ENCODE measurements at places on chromosomes 2 and 18. TPM values are rescaled to one million over a fixed set of nuclear protein-coding genes. Genes with fewer than 3 reads are reported as not detected.

CCDC74A gene
- total RNA-seq: 4.7 TPM

- DNase-seq: peak; percentile 71
Measured at GRCh38 chr2:18440141-18440661, 120.3 kb downstream of the RDH14 start.

GRCh38 chr2:207254591-207255464 is 89.1 kb upstream of the KLF7 start:
- DNase-seq: peak; percentile 67

GRCh38 chr18:56358608-56359280 is 279.6 kb downstream of the TXNL1 start:
- no peak for DNase-seq

DNA sequence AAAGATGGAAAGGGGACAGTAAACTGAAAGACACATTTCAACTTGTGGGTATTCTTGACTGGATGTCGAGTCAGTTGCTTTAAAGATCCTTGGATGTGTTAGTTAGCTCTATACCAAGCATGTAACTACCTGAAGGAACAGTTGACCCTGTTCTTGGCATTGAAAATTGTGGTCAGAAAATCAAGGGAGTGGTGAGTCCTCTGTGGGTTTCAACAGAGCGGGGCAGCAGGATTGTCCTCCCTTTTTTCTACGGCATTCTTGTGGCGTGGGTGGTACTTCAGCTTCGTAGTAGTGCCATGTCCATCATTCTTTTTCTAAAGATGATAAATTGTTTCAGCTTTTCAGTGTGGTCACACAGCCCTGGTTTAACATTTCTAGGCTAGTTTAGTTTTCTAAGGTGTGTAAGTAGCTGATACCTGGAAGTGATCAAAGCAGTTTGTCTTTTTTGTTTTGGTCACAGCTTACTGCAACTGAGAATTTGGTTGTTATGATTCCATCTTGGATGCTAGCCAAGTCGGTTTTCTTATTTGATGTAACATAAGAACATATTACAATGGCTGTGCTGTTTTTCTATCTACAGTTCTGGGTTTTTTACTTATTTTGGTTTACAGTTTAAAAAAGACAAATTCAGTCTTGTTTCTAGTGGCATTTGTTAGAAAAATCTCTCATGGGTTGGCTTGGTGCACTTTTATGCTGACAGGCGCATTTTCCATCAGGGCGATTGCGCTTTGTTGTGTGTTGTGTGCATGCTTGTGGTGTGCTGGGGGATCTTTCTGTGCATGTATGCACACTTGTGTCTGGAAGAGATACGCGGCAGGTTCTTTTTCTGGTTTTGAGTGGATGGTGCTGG is 84.7 kb downstream of the ZNF407 start:
- DNase-seq: no peak

SOX11 gene
- under 0.01 TPM for total RNA-seq

ABCG5 gene
- total RNA-seq: not detected

LYPD6B gene
- 3.0 TPM for total RNA-seq

GRCh38 chr2:174263997-174264396 is 15.7 kb upstream of the OLA1 start:
- peak; percentile 84 for DNase-seq
